ENCODE measurements at places on chromosomes 5 and 9.

GRCh38 chr5:80516826-80517225 lies 28.9 kb downstream of the FAM151B start:
- no peak for DNase-seq

DNA sequence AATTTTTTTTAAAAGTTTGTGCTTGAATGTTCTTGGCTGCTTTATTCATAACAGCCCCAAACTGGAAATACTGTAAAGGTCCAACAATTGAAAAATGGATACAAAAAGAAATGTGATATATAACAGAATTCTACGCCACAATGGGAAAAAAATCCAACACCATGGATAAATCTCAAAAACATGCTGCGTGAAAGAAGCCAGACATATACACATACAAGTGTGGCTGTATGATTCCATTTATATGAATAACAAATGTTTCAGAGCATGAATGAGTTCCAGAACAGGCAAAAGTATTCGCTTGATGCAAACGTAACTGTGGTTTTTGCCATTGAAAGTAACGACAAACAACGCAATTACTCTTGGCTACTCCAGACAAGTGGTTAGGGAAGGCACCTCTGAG lies 7.2 kb upstream of the SFXN1 start:
- no peak for DNase-seq

GRCh38 chr5:31702712-31703111 lies 63.8 kb downstream of the PDZD2 start:
- no peak for DNase-seq

DNA sequence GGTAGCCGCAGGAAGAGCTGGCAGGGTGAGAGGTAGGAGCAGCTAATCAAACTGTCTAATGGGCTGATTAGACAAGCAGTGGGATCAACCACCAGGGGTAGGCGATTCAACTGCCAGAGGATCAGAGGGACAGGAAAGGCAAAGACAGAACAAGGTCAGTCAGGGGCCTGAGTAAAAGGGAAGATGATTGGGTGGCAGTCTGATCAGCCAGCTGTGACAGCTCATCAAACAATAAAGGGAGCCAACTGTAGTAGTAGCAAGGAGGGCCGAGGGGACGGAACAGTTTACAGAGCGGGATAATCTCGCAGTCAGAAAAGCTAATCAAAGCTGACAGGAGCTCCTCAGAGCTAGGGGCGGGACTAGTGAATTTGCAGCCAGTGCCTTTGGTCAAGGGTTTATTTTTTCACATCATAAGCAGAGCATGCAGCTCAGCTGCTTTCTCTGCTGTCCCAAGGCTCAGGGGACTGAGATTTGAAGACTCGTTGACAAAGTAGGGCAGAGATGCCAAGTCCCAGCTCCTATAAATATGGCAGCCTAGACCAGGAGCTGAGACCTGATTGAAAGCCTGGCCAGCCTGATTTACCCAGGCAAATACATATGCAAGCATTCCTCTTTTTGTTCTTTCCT lies 418.2 kb downstream of the GABRG2 start:
- no peak for DNase-seq

DNA sequence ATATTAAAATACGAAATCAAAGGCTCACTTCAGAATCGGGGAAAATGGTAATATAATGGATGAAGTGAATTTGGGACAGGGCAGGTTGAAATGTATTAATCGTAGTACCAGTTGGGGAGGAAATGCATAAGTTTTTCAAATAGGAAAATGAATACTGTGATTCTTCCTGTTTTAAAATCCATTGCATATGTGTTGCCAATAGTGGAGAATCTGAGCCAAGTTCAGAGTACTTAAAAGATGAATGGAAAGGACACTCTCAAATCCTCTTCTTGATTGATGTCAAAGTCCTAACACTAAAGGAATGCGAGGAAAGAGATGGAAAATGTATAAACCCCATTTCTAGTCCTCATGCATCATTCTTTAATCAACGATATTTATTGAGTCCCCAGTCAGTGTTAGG lies 160.9 kb upstream of the CCNG1 start:
- DNase-seq, result no peak

DNA sequence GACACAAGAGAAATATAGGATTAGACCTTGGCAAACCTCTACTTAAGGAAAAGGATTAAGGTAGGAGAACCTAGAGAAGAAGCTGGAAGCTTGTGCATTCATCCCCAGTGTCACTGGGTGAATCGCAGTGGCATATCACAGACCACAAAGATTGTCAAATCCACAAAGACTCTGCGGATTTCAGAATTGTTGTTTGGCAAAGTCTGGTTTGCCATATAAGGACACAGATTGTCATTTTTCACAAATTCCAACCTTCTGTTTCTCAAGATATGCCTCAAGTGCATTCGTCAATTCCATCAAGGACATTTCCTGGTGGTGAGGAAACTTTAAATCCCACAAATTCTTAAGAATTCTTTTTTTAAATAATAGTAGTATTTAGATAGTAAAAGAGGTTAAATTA lies 395.1 kb upstream of the PAPPA start:
- no peak for DNase-seq

DNA sequence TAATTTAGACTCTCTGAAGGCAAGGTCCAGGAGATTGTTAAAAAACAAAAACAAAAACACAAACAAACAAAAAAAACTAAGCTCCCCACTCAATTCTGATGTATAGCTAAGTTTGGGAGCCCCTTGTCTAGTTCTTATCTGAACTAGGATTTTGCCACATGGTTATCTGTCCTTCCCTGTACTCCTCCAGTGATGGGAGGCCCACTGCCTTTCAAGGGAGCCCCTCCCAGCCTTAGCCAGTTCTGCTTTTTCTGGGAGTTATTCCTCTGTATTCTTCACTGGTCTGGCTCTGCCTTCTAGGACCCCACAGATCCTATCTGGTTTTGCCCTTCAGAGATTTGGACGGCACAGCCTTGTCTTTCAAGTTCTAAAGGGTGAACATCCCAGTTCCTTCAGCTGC lies 2.1 kb upstream of the ALDH1B1 start:
- DNase-seq, result no peak

GRCh38 chr9:138064547-138064946 lies 187.0 kb downstream of the CACNA1B start:
- DNase-seq, result no peak

DNA sequence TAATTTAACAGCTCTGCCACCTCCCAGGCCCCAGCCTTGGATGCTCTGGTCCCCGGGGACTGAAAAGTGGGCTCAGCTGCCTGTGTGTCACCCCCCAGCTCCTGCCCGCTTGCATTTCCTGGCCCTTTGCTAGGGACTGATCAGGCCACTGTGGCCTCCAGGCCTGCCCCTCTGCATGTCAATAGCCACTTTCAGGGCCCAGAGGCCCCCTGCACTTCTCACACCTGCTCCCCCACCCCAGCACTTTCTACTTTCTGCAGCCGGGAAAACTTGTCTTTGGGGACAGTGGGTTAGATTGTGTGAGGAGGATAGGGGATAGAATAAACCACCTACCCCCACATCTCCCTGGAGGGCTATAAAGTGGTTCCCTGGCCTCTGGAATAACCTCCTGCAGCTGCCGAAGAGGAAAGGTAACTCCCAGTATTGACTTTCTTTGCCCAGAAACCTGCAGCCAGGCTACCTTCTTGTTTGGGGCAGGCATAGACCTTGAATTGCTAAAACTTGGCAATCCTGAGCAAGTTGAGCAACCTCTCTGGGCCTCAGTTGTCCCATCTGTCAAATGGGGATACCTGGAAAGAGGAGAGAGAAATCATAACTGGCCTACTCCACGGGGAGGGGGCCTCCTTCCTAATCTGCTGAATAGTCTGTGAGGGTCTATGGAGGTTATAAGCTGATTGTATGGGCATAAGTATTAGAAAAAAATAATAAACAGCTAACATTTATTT lies 7.8 kb downstream of the AIF1L start:
- DNase-seq, result no peak

DNA sequence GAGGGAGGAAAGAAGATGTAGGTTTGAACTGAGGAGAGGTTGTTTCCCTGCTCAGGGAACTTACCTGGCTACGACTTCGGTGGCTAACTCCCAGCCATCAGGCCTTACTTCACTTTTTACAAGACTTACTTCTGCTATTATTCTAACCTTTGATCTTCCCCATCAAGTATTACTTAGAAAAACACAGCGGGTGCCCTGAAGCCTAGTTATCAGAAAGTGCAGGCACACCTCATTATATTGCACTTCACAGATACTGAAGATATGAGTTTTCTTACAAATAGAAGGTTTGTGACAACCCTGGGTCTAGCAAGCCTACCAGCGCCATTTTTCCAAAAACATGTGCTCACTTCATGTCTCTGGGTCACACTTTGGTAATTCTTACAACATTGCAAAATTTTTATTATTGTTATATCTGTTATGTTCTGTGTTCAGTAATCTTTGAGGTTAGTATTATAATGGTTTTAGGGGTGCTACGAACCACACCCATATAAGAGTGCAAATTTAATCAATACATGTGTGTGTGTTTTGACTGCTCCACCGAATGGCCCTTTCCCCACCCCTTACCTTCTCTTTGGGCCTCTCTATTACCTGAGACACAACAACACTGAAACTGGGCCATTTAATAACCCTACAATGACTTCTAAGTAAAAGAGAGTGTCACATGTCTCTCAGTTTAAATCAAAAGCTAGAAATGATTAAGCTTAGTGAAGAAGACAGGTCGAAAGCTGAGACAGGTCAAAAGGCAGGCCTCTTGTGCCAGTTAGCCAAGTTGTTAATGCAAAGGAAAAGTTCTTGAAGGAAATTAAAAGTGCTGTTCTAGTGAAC lies 2102.7 kb upstream of the WWC1 start:
- DNase-seq, result no peak

- no peak for DNase-seq
Observed at GRCh38 chr9:6640268-6641051, 5.1 kb downstream of the GLDC start.

DNA sequence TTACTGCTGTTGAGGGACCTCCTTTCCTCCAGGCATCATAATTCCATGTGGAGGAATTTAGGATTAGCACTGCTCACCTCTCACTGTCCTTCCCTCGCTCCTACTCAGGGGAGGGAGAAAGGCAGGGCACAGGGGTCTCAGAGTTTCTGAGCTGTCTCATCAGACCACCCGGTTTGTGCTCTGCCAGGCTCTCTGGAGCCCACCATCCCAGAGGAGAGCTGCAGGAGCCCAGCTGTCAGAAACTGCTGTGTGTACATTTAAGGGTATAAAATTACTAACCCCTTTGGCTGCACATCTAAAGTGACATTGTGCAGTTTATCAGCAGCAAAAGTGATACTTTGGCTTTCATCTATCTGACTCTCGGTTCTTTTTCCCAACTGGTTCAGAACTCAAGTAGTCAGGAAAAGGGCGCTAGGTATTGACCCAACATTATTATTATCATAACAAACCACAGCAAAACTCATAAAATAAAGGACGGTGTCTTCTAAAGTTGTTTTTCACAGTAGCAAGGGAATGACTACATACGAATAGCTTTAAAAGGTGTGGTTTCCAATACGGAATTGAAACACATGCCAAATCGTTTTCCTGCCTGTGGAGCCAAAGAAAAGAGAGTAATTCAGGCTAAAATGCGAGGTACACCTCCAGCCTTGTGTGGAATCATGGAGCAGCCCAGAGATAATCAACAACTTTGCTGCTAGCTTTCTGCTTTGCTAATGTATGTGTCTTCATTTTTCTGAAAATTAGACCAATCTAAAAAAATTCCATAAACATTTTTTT lies 348.1 kb downstream of the TMEM167A start:
- no peak for DNase-seq

- DNase-seq, result no peak
Observed at GRCh38 chr5:76818844-76819831, at the start of gene F2RL1. TSS of gene F2RL1 (plus strand) at chr5:76819030. CDS start at chr5:76819183, 153 bp downstream.

GRCh38 chr9:108671794-108672193 lies 184.0 kb downstream of the ACTL7B start:
- DNase-seq, result no peak

DNA sequence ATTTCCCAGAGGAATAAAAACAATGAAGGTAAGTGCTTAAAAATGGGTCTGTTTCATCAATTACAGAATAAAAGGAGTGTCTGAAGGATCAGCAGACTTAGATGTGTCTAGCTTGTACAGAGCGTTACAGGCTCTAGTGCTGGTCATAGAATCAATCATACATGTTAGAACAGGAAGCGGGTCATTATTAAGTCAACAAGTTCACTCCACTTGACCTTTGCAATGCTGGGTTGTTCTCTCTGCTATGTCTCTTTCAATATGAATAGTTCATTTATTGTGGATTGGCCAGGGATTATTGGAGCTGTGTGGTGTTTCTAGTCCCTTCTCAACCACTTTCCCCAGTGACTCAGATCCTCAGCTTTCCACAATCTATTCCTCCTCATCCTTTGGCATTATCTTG lies 20.7 kb upstream of the EGFLAM start:
- no peak for DNase-seq

GRCh38 chr5:58717303-58718007 lies 134.6 kb downstream of the RAB3C start:
- DNase-seq, result no peak

- peak; percentile 44 for DNase-seq
Observed at GRCh38 chr5:179530069-179530998, 20.0 kb upstream of the RUFY1 start.

DNA sequence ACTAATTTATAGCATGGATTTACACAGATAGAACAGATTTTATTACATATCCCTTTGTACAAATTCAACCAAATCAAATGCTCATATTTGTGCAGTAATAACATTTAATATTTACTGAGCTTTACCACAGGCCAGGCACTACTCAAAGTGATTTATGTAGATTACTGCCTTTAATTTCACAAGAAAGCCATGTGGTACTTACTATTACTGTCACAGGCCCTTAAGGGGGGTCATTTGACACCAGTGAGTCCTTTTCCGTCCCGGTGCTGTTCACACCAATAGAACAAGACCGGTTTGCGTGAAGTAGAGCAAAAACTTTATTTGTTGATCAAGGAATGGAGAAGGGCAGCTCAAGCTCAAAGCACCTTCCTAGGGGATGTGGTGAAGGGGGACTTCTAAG lies 308.5 kb upstream of the KCNN2 start:
- no peak for DNase-seq

GRCh38 chr5:159211729-159212174 lies 2.4 kb upstream of the RNF145 start:
- DNase-seq, result no peak

- DNase-seq, result no peak
Observed at GRCh38 chr9:75997206-75997605, 106.7 kb downstream of the PCSK5 start.

- DNase-seq, result no peak
Observed at GRCh38 chr5:22835686-22836085, 17.5 kb downstream of the CDH12 start.

Measured in Ammon's horn (tissue), 1 donor.